Naive B cell (primary cell): ENCODE measurements at places on chromosomes 5 and 9. TPM values are rescaled to one million over a fixed set of nuclear protein-coding genes. Genes with fewer than 3 reads are reported as not detected.

DNA sequence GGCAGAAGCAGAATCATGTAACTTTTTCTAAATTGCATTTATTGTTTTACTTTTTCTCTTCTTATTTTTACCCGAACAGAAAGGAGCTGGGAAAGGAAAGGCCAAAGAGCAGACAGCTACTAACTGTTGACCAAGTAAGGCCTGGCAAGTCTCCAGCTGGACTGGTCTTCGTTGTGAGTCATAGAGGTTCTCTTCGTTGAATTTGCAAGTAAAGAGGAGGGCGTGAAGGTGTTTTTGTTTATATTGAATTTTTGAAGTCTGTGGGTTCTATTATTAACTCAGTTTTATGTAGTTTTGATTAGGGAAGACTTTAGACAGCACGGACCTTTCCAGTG is 416.5 kb upstream of the CCNH start:
- H3K4me1 ChIP-seq: no peaks in the 10 kb centered on the region
- no peaks in the 10 kb centered on the region for H3K27me3 ChIP-seq
- H3K4me3 ChIP-seq: no peak overlapping the region
- H3K36me3 ChIP-seq: no peaks in the 10 kb centered on the region

- no peaks in the 10 kb centered on the region for H3K27me3 ChIP-seq
- no peak overlapping the region for H3K4me3 ChIP-seq
- peaks cover 8% of the 10 kb centered on the region for H3K36me3 ChIP-seq
- no peak for DNase-seq
- H3K4me1 ChIP-seq: peaks cover 17% of the 10 kb centered on the region
Observed at GRCh38 chr5:56360816-56361215, 127.7 kb upstream of the ANKRD55 start.

GRCh38 chr9:99497641-99498040 is 275.6 kb downstream of the SEC61B start:
- no peak overlapping the region for H3K4me3 ChIP-seq
- H3K36me3 ChIP-seq: peaks cover 8% of the 10 kb centered on the region
- H3K27me3 ChIP-seq: no peaks in the 10 kb centered on the region
- no peak overlapping the region for H3K27ac ChIP-seq

- H3K4me1 ChIP-seq: peaks cover 81% of the 10 kb centered on the region
- H3K27ac ChIP-seq: peak overlapping the region; percentile 82
- DNase-seq: peak; percentile 64
- peaks cover 15% of the 10 kb centered on the region for H3K36me3 ChIP-seq
- peak overlapping the region; percentile 87 for H3K4me3 ChIP-seq
Observed at GRCh38 chr5:14675865-14676300, 11.4 kb downstream of the OTULIN start.

DNA sequence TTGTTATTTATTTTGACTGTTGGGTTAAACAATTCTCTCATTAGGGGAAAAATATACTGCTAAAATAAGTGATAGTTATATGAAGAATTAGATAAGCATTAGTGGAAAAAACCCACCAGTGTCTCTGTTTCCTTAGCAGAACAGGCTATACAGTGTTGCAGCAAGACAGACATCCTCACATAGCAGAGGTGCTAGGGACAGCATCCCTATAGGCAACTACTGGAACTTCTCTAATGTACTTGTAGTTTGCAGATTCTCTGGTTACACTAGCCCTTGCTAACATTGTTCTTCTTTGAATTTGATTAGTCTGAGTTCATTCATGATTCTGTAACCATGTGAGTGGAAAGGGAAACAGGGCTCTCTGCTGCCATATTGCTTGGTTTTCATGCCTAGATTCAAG is 661.8 kb upstream of the RGMB start:
- no peaks in the 10 kb centered on the region for H3K4me1 ChIP-seq
- no peak overlapping the region for H3K27ac ChIP-seq
- H3K4me3 ChIP-seq: no peak overlapping the region
- no peaks in the 10 kb centered on the region for H3K27me3 ChIP-seq

DNA sequence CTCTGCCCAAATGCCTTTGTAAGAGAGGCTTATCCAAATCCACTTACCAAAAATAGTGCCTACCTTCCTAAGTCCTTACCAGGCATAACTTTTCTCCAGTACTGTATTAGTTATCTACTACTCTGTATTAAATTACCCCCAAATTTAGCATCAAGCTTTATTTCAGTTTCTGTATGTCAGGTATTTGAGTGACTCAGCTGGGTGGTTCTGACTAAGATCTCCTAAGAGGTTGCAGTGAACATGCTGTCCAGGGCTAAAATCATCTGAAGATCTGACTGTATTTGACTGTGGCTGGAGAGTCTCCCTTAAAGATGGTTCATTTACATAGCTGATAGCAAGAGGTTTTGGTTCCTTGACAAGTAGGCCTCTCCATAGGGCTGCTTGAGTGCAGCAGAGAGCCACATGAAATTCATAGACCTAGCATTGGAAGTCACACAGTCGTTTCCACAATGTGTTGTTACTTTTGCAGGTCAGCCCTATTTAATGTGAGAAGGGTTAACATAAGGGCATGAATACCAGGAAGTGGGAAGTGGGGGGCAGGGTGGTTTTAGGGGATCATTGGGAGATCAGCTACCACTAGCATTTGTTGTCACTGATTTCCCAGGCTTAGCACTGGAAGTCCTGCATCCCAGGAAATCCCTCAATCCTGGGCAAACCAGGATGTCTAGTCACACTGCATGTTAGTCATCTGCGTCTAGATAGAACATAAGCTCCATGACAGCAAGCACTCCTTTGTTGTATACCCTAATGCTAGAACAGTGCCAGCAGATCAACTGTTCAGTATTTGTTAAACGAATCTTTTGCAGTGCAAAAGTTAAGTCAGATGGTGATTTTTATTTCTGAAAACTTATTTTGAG is 2.0 kb upstream of the ZNF622 start:
- no peaks in the 10 kb centered on the region for H3K36me3 ChIP-seq
- DNase-seq: no peak
- peaks cover 56% of the 10 kb centered on the region for H3K4me1 ChIP-seq
- H3K4me3 ChIP-seq: peak overlapping the region; percentile 98
- H3K27ac ChIP-seq: peak overlapping the region; percentile 96
- H3K27me3 ChIP-seq: no peaks in the 10 kb centered on the region

- no peak for DNase-seq
- H3K4me3 ChIP-seq: peak overlapping the region; percentile 52
- peaks cover 50% of the 10 kb centered on the region for H3K4me1 ChIP-seq
- H3K36me3 ChIP-seq: peaks cover 26% of the 10 kb centered on the region
Observed at GRCh38 chr5:112794410-112794809, 56.7 kb downstream of the APC start.

DNA sequence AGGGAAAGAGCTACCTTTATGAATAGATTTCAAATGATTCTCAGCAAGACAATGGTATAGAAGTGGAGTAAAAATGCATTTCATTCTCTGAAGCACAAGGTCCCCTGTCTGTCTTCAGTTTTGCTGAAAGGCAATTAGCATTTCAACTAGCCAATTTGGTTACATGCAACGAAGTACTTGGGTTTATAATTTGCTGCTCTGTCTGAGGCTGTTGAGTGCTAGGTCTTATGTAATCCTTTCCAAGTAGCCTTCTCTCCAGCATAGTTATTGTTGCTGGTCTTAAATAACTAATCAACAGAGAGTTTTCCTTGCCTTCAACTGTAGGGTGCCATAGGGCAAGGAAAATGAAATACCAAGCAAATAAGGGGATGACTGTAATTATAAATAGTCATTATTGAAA is 4.5 kb downstream of the ADGRV1 start:
- no peak for DNase-seq
- H3K27ac ChIP-seq: no peak overlapping the region
- H3K36me3 ChIP-seq: no peaks in the 10 kb centered on the region
- peaks cover 49% of the 10 kb centered on the region for H3K27me3 ChIP-seq
- peaks cover 12% of the 10 kb centered on the region for H3K4me1 ChIP-seq

GRCh38 chr5:179261301-179262125 is 83.7 kb downstream of the ADAMTS2 start:
- H3K27me3 ChIP-seq: peaks cover 5% of the 10 kb centered on the region
- no peak overlapping the region for H3K27ac ChIP-seq
- H3K36me3 ChIP-seq: no peaks in the 10 kb centered on the region
- DNase-seq: no peak
- H3K4me3 ChIP-seq: no peak overlapping the region

GRCh38 chr9:76232861-76233489 is 161.3 kb downstream of the RFK start:
- DNase-seq: no peak
- no peak overlapping the region for H3K27ac ChIP-seq
- no peaks in the 10 kb centered on the region for H3K36me3 ChIP-seq
- no peaks in the 10 kb centered on the region for H3K27me3 ChIP-seq
- H3K4me1 ChIP-seq: no peaks in the 10 kb centered on the region

F12 gene
- not detected for polyA plus RNA-seq

FAM219A gene
- 0.84 TPM for polyA plus RNA-seq

ZMYND19 gene
- polyA plus RNA-seq: 9.4 TPM

SPATA31C1 gene
- not detected for polyA plus RNA-seq
